Effector CD8-positive, alpha-beta T cell (primary cell): ENCODE measurements at places on chromosomes 1 and 21.

- no peak for DNase-seq
Measured at GRCh38 chr1:64912191-64912590, 54.2 kb downstream of the JAK1 start.

GRCh38 chr1:221567859-221568507, 173.9 kb downstream of the DUSP10 start:
- no peak for DNase-seq

DNA sequence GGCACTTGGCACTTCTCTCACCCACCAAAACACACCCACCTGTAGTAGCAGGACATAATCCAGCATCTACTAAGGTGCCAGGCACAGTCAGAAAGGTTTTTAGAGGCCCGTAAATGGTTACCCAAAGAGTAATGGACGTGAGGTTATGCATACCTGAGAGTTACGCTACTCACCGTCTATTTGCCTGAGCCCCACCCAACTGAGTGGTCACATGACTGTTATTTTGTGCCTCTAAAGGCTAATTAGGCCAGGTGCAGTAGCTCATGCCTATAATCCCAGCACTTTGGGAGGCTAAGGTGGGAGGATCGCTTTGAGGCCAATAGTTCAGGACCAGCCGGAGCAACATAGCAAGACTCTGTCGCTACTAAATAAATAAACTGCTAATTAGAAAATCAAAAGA, 11.0 kb downstream of the LMX1A start:
- DNase-seq = no peak

DNA sequence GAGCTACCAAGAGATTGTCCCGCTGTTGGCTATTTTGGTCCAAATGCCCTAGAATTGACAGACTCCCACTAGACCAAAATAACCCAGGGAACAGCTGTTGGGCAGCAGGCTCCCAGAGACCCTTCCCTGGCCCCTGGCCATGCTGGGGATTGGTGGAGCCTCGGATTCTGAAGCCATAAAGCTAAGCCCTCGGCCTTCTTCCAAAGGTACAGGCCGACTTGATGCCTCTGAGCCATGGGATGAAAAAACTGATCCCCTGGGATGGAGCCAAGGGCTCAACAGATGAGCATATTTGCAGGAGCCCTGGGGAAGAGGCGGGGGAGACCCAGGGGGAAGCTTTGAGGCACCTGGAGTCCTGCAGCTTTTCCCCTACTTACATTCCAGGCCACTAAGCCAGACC, 1.0 kb upstream of the LRRC38 start:
- DNase-seq = no peak

DNA sequence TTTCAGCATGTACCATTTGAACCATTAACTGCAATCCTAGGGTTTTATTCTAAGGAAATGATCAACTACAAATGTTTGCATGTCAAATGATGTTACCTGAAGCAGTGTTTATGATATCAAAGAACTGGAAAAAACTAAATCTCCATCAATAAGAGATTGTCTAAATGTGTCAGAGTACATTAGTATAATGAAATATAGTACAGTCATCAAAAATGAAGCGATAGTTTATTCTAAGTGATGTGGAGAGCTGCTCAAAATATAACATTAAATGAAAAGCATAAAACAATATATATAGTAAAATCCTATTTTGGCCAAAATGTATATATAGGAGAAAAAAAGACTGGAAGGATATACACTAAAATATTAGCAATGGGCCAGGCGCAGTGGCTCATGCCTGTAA, 24.0 kb downstream of the AKNAD1 start:
- DNase-seq = no peak

DNA sequence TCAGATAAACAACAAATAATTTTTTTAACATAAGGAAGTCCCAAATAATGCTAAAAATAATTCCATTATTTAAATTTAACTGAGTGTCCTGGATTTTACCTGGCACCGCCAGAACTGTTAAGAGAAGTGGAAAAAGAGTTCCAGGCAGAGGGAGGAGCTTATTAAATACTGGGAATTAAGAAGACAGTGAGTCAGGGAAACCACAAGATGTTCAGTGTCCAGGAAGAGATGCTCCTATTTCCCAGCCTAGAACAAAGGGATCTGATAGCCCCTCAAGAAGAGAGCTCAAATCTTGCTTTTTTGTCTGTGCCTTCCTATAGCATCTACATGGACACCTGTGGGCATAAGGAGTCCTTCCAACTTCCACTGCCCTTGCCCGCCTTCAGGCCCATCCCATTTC, 85.9 kb downstream of the PGM1 start:
- no peak for DNase-seq

- DNase-seq = no peak
Measured at GRCh38 chr1:19525607-19526545, 40.5 kb upstream of the CAPZB start.

GRCh38 chr1:66598670-66599069, 64.7 kb downstream of the SGIP1 start:
- DNase-seq = no peak

DNA sequence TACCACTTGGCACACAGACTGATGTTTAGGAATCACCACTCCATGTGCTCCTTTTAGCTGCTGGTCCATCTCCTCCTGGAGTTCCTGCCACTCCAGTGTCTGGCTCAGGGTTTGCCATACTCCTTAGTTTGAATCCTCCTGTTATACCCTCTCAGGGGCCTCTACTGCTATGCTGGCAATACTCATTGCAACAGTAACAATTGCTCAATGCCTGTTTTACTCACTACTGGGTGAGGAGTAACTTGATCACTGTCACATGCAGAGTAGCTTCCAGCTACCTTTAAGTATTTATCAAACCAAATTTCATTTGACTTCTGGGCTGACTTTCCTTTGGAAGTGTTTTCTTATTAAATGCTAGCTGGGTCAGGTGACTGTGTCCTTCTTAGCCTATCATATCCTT, 107.2 kb upstream of the WLS start:
- no peak for DNase-seq

- no peak for DNase-seq
Measured at GRCh38 chr1:164602480-164603093, 43.6 kb downstream of the PBX1 start.

- DNase-seq = no peak
Measured at GRCh38 chr1:226661271-226661670, 77.8 kb downstream of the ITPKB start.

- DNase-seq = no peak
Measured at GRCh38 chr1:10353282-10353681, 45.6 kb upstream of the PGD start.

GRCh38 chr1:66156144-66156543, 363.4 kb downstream of the PDE4B start:
- no peak for DNase-seq

DNA sequence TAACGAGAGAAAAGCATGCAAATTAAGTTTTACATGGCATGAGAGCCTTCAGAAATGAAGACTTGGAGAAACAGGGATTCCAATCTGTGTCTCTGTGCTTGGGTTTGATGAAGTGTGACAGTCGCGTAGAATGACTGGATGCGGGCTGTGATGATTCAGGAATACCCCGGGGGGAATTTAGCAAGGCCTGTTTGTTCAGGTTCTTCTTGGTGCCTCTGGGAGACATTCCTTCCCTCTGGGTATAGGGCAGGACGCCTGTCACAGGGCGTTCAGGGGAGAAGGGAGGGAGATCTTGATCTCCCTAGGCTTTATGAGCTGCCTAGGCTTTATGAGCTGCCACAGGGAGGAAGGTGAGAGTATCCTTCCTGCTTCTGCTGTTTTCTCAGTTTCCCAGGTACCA, 36.6 kb downstream of the DOP1B start:
- DNase-seq = no peak

- DNase-seq = no peak
Measured at GRCh38 chr21:15894596-15894995, 164.8 kb downstream of the USP25 start.

DNA sequence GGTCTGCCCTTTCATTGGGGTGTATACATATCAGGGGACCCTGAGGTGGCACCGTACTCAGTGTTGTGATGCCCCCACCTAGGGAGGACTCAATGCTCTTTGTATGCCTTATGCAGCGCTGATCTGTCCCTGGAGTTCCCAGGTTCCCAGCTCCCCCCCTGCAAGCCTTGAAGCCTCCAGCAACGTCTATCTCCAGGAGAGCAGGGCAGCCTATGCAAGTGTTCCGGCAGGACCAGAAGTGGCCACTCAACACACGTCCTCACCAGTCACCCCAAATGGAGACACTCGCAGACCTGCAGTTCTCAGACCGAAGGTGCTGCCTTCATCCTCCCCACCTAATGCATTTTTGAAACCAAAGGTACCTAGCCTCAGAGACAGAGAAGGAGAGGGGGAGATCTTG, 25.2 kb upstream of the CNTN2 start:
- DNase-seq = no peak

DNA sequence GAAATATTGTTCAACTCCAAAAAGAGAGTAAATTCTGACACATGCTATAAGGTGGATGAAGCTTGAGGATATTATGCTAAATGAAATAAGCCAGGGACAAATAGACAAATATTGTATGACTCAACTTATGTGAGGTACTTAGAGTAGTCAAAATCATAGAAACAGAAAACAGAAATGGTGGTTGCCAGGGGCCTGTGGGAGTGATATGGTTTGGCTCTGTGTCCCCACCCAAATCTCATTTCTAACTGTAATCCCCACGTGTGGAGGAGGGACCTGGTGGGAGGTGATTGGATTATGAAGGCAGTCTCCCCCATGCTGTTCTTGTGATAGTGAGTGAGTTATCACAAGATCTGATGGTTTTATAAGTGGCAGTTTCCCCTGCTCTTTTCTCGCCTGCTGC, 24.7 kb upstream of the DISP1 start:
- no peak for DNase-seq

DNA sequence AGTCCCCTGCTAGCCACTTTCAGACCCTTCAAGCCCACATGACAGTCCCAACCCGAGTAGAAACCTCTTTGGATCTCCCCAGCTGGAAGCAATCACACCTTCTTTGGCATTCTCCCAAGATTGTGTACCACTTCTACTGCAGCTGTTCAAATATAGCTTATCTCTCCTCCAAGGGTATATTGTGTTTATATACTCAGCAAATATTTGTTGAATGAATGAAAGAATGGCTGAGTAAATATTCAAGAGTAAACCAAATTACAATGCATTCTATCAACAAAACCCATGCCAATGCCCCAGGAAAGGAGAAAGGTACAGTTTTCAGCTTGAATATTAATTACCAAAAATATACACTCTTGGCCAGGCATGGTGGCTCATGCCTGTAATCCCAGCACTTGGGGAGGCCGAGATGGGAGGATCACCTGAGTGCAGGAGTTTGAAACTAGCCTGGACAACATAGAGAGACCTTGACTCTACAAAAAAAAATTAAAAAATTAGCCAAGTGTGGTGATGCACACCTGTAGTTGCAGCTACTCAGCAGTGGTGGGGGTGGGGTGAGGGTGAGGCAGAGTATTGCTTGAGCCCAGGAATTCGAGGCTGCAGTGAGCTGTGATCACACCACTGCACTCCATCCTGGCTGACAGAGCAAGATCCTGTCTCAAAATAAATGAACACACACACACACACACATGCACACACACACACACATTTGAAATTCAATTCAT, 68.5 kb downstream of the NIBAN1 start:
- DNase-seq = no peak

DNA sequence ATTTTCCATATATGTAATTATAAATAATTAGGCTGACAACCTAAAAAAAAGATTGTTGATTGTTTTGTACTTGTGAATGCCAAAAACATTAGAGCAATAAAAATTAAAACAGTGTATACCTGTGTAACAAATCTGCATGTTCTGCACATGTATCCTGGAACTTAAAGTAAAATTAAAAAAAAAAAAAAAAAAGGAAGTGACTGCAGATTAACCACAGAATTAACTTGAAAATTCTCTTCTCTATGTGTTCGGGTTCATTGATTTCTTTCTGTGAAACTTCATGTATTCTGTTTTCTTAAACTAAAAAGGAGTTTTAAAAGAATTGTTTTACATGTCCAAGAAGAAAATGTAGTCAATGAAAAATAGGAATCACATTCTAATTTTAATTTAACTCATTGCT, 95.7 kb downstream of the FASLG start:
- no peak for DNase-seq

- no peak for DNase-seq
Measured at GRCh38 chr1:163842571-163842970, 520.8 kb downstream of the NUF2 start.
